Endothelial cell (in vitro differentiated cells): ENCODE measurements at places on chromosomes 4 and X.

GRCh38 chr4:6641164-6641970 lies 882 bp downstream of the MRFAP1 start:
- DNase-seq: peak; percentile 46
- H3K27me3 ChIP-seq: peaks cover 10% of the 10 kb centered on the region
- H3K4me3 ChIP-seq: peak overlapping the region; percentile 100
- H3K36me3 ChIP-seq: peaks cover 16% of the 10 kb centered on the region
- peaks cover 26% of the 10 kb centered on the region for H3K4me1 ChIP-seq

- H3K27ac ChIP-seq: no peak overlapping the region
- H3K27me3 ChIP-seq: peaks cover 12% of the 10 kb centered on the region
- H3K4me1 ChIP-seq: peaks cover 2% of the 10 kb centered on the region
- H3K4me3 ChIP-seq: no peak overlapping the region
- H3K36me3 ChIP-seq: no peaks in the 10 kb centered on the region
Measured at GRCh38 chrX:131067846-131068745, 9.9 kb downstream of the ARHGAP36 start.

DNA sequence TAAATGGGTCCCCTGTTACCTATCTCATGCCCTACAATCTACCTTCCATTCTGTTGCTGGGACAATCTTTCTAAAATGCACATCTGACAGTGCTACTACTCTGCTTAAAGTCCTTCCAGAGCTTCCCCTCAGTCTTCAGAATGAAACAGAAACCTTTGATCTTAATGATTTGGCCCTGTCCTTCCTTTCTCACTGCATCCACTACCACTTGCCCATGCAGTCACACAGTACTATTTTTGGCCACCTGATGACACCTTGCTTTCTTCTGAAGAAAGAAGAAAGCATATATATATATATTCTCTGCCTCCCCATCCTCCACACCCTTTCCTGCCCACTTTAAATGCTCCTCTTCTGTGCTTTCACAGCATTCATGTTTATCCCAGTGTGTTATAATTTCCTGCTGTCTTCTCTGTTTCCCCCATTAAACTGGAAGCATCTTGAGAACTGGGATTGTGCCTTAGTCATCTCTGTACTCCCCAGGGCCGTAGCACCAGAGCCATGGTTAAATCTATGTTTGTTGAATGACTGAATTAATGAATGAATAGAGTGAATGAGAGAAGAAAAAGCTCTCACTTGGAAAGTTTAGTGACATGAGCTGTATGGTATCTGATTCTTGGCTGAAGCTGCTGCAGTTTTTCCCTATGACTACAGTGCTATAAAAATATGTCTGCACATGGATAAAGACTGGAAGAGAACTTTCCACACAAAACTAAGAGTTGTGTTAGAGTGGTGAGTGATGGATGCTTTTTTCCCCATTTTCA lies 56.2 kb downstream of the RTL9 start:
- H3K36me3 ChIP-seq: no peaks in the 10 kb centered on the region
- no peak for DNase-seq
- H3K27me3 ChIP-seq: peaks cover 2% of the 10 kb centered on the region
- no peak overlapping the region for H3K27ac ChIP-seq
- H3K4me3 ChIP-seq: no peak overlapping the region

GRCh38 chrX:130285710-130286109 lies 17.0 kb upstream of the ZNF280C start:
- no peak for DNase-seq
- H3K4me3 ChIP-seq: no peak overlapping the region
- H3K27me3 ChIP-seq: no peaks in the 10 kb centered on the region

- no peak overlapping the region for H3K4me3 ChIP-seq
- peaks cover 5% of the 10 kb centered on the region for H3K4me1 ChIP-seq
- H3K36me3 ChIP-seq: no peaks in the 10 kb centered on the region
- no peak overlapping the region for H3K27ac ChIP-seq
Measured at GRCh38 chr4:47468706-47469365, 5.3 kb upstream of the COMMD8 start.

DNA sequence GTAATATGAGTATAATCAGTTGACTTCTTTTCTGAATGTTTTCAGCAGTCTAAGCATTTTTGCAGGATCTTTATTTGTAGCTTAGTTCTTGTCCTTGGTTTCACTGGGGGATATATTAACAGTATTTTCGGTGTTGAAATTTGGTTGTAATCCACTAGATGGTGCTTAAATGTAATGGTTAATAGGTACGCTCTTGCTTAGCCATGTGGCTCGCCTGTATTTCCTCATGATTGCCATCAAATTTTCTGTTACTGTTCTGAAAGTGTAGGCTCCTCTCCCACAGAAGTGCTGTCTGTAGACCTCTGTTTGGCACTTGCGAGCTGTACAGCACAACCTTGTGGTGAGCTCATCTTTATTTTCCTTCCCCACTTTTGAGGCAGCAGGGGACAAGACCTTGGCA lies 3.9 kb upstream of the FAAH2 start:
- DNase-seq: no peak
- H3K4me1 ChIP-seq: peaks cover 2% of the 10 kb centered on the region
- no peaks in the 10 kb centered on the region for H3K27me3 ChIP-seq
- no peaks in the 10 kb centered on the region for H3K36me3 ChIP-seq

DNA sequence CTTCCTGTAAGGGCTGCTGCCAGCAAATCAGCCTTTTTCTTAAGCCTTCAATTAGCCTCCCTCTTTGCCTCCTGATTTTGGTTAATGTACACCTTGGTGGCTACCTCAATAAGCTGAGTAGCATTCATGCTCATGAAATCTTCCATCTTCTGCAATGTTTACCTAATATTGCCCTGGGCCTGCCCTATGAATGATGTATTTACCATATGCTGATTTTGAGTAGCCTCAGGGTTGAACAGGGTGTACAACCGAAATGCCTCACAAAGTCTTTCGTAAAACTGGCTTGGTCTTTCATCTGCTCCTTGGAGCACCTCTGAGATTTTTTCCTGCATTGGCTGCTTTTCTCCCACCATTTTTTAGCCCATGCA lies 29.8 kb downstream of the SULT1E1 start:
- peaks cover 4% of the 10 kb centered on the region for H3K27me3 ChIP-seq
- H3K36me3 ChIP-seq: no peaks in the 10 kb centered on the region
- H3K27ac ChIP-seq: no peak overlapping the region
- no peak for DNase-seq
- H3K4me3 ChIP-seq: no peak overlapping the region

- DNase-seq: no peak
- H3K4me3 ChIP-seq: no peak overlapping the region
- H3K36me3 ChIP-seq: no peaks in the 10 kb centered on the region
Measured at GRCh38 chrX:28701222-28701621, 114.0 kb downstream of the IL1RAPL1 start.

DNA sequence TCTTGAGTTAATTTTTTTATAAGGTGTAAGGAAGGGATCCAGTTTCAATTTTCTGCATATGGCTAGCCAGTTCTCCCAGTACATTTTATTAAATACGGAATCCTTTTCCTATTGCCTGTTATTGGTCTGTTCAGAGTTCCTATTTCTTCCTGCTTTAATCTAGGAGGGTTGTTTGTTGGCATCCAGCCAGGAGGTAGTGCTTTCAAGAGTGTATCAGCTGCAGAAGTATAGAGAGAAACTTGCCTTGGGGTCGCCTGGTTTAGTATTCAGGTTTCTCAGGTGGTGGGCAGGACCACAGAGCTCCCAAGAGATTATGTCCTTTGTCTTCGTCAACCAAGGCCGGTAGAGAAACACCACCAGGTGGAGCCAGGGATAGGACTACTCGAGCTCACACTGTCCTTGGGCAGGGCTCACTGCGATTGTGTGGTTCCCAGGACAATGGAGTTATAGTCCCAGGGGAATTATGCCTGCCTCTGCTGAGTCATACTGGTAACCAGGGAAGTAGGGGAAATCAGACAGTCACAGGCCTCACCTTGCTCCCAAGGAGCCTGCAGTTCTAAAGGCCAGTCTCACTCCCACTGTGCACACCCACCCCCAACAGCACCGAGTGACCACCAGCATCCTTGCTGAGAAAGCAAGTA lies 168.1 kb downstream of the VSIG4 start:
- no peak overlapping the region for H3K4me3 ChIP-seq
- H3K36me3 ChIP-seq: no peaks in the 10 kb centered on the region
- peak; percentile 28 for DNase-seq
- H3K4me1 ChIP-seq: no peaks in the 10 kb centered on the region

DNA sequence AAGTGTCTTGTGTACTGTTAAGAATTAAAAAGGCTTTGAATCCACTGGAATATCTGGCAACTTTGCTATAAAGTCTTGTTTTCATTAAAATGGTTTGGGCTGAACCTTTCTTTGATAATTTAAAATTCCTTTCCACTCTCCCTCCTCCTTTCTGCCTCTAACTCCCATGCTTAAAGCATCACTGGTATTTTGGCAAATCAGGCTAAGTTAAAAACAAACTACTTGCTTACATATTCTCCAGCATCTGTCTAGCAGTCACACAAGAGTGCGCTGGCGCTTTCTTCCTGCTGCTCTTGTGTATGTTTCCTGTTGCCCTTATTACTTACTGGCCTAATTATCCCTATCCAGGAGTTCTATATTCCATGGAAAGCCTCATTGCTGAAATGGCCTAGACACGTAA lies 136.6 kb downstream of the VEGFC start:
- no peaks in the 10 kb centered on the region for H3K36me3 ChIP-seq
- DNase-seq: no peak
- no peaks in the 10 kb centered on the region for H3K4me1 ChIP-seq
- no peak overlapping the region for H3K27ac ChIP-seq
- H3K4me3 ChIP-seq: no peak overlapping the region

DNA sequence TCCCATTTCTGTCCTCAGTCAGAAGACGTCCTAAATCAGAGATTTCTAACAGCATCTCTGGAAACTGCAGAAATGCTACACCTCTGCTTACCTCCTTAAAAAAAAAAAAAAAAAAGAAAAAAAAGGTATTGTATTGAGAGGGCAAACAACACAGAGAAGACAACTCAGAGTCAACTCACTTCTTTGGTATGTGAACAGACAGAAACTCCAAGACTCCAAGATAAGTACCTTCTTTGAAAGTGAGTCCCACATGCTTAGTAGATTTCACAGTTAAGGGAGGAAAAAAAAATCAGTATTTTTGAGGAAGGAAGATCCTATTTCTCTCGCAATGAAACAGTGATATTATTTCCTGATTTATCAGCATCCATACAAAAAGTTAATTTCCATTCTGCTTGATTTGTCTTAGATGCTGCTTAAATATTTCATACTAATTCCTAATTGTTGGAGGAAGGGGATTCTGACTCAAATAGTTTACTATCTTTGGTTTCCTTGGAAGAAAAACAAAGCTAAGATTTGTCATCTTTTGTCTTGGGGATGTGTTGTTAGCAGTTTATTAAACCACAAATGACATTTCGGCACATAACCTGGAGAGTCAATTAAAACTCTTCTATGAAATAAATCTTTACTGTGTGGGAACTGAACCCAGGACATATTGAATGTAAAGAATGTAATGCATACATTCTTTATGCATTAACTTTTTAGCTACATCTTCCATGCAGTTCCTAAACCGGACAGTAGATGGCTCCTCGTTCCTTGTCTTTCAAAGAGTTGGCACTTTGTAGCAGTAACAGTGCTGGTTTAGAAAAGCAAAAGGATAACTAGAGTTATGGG lies 4.7 kb downstream of the RASGEF1B start:
- H3K36me3 ChIP-seq: no peaks in the 10 kb centered on the region
- peaks cover 2% of the 10 kb centered on the region for H3K27me3 ChIP-seq
- DNase-seq: peak; percentile 74
- H3K27ac ChIP-seq: no peak overlapping the region
- H3K4me1 ChIP-seq: peaks cover 15% of the 10 kb centered on the region

DNA sequence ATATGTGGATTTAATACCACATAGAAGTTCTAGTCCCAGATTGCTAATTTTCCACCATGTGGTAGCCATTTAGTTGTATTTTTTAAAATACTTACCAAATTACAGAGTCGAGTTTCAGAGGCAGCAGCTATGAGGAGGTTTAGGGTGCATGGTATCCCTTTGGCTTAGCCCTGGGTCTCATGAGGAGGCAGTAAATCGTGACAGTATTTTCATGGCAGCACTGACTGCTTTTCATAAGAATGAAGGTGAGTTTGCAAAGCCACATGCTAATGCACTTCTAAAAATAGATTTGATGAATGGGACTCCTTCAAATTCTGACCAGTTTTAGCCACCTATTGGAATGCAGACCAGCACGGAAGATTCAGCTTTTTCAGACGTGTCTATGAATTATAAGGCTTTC lies 114.0 kb upstream of the FRG1 start:
- H3K4me3 ChIP-seq: no peak overlapping the region
- H3K4me1 ChIP-seq: no peaks in the 10 kb centered on the region
- no peak for DNase-seq
